K562 (cell line): ENCODE measurements at places on chromosomes 4 and X. TPM values are rescaled to one million over a fixed set of nuclear protein-coding genes. Genes with fewer than 3 reads are reported as not detected.

DNA sequence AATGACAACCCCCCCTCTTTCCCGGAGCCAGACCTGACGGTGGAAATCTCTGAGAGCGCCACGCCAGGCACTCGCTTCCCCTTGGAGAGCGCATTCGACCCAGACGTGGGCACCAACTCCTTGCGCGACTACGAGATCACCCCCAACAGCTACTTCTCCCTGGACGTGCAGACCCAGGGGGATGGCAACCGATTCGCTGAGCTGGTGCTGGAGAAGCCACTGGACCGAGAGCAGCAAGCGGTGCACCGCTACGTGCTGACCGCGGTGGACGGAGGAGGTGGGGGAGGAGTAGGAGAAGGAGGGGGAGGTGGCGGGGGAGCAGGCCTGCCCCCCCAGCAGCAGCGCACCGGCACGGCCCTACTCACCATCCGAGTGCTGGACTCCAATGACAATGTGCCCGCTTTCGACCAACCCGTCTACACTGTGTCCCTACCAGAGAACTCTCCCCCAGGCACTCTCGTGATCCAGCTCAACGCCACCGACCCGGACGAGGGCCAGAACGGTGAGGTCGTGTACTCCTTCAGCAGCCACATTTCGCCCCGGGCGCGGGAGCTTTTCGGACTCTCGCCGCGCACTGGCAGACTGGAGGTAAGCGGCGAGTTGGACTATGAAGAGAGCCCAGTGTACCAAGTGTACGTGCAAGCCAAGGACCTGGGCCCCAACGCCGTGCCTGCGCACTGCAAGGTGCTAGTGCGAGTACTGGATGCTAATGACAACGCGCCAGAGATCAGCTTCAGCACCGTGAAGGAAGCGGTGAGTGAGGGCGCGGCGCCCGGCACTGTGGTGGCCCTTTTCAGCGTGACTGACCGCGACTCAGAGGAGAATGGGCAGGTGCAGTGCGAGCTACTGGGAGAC is 1.6 kb downstream of the PCDH10 start:
- DNase-seq = no peak

GRCh38 chrX:118459494-118459893 is 36.1 kb upstream of the DOCK11 start:
- DNase-seq = peak; percentile 53

DNA sequence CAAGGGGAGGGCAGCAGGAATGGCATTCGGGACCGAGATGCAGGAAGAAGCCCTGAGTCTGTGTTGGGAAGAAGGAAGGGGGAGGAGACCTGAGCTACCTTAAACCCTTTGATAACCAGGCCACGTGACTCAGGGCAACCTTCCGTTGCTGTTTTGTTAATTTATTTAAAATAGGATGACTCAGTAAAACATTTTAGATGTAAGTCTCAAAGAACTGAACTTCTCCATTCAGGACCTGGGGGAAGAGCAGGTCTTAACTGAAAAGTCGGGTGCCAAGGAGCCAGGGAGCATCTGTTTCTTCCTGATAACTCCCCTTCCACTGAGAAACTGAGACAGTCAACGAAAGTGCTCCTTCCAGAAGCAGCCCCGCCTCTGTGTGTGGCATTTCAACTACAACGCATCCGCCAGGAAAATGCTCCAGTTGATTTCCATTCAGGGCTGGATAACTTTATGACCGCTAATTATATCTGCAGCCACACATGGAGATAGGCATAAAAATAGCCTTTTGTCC is 88.0 kb downstream of the IRF2 start:
- peak; percentile 85 for DNase-seq

- no peak for DNase-seq
These were observed 653.9 kb upstream of the MAGEB2 start for GRCh38 chrX:29561417-29561816.

GRCh38 chr4:18388039-18388438 is 366.5 kb upstream of the LCORL start:
- DNase-seq = no peak

DNA sequence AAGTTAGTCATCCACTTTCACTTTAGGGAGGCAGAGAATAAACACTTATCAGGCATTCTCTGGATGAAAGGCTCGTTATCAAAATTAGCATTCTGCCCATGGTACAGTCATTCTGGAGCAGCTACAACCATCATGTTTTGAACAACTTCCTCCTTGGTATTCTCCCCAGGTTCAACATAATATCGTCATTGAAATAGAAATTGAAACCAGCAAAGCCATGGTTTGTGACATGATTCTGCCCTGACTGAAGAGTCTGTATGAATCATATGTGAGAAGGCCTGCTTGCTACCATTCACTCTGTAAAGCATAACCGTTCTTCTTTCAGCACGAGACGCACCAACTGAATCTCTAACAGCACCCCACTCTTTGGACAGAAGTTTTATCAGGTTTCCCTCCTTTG is 127.5 kb upstream of the RADX start:
- DNase-seq = no peak

DNA sequence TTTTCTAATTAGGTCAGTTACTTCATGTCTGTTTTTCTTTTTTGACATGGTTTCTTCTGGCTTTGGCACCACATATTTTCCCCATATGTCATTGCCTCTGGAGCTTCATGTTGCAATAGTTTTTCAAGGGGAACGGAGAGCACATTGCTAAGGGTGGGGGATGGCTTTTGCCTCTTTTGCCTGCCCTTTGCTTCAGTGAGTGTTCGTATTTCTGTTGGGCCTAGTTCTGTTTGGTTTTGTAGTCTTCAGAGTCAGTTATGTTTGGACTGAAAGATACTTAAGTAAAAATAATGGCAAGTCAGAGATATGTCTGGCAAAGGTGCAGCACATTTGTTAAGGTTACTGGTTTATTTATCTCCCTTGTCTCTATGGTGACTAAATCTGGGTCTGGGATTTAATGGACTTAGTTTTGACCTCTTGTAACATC is 29.1 kb downstream of the FHL1 start:
- DNase-seq = no peak

GRCh38 chrX:115047715-115048114 is 30.3 kb upstream of the IL13RA2 start:
- DNase-seq = no peak

Gene MAOB
- total RNA-seq = 0.09 and 0.13 TPM in 2 replicates

Gene PLCXD1
- 50.5 and 52.6 TPM in 2 replicates for total RNA-seq

- DNase-seq = no peak
These were observed 8.2 kb downstream of the VAMP7 start for GRCh38 chrX:155889328-155889727.

- DNase-seq = no peak
These were observed 21.8 kb downstream of the SPANXC start for GRCh38 chrX:141220342-141221008.

Gene CCDC149
- 0.09 and 0.18 TPM in 2 replicates for total RNA-seq

Gene MAGEB17
- total RNA-seq = 0.16 and 0.25 TPM in 2 replicates

DNA sequence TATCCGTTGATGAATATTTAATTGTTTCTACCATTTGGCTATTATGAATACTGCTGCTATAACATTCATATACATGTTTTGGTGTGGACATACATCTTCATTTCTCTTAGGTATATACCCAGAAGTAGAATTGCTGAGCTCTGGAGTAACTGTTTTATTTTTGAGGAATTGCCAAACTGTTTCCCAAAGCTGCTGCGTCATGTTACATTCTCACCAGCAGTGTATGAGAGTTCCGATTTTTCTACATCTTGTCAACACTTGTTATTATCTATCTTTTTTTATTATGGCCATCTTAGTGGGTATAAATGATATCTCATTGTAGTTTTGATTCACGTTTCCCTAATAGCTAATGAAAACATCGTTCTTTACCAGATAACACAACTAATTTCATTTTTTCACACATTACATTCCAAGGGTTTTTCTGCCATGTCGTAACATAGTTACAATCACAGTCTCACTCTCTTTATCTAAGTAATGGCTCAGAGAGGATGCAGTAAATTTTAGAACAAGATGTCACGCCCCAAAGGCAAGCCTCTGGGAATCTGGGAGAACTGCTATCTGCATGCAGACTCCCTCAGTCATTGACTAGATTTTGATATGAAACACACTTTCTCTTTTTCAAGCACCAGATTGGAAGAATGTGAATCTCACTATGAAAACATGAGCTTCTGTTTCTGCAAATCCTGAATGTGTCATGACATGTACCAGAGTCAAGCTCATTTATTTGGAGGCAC is 10.3 kb downstream of the ARHGAP6 start:
- DNase-seq = no peak

GRCh38 chrX:110136136-110136535 is 133.2 kb downstream of the TMEM164 start:
- DNase-seq = no peak

- no peak for DNase-seq
These were observed 87.2 kb downstream of the HS3ST1 start for GRCh38 chr4:11341337-11342043.

Gene HPGD
- total RNA-seq = 3.3 and 3.5 TPM in 2 replicates

Gene DCLK2
- total RNA-seq = 0.07 TPM in 1 of 2 replicates, not detected in the other

- DNase-seq = no peak
These were observed 129.5 kb upstream of the RBPJ start for GRCh38 chr4:26191353-26191752.

Gene IL2
- total RNA-seq = 0.89 and 1.6 TPM in 2 replicates

- no peak for DNase-seq
These were observed 262.0 kb downstream of the ARAP2 start for GRCh38 chr4:35982318-35982717.

GRCh38 chr4:53781629-53782457 is 190.6 kb upstream of the LNX1 start:
- no peak for DNase-seq

DNA sequence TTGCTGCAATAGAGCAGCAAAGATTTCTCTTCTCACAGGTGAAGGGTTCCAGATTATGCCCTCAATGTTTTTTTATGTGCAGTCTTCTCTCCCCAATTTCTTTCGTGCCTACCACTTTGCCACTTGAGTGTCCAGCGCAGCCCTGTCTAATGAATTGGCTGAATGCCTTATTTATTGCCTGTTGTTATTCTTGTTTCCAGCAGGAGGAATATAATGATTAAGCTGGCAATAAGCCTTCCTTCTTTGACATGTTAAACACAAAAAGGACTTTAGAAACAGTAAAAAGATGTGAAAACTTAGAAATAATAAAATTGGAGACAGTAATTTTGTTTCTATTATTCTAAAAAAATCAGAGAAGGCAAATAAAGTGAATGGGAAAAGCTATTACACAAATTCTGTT is 34.6 kb upstream of the FRAS1 start:
- no peak for DNase-seq

DNA sequence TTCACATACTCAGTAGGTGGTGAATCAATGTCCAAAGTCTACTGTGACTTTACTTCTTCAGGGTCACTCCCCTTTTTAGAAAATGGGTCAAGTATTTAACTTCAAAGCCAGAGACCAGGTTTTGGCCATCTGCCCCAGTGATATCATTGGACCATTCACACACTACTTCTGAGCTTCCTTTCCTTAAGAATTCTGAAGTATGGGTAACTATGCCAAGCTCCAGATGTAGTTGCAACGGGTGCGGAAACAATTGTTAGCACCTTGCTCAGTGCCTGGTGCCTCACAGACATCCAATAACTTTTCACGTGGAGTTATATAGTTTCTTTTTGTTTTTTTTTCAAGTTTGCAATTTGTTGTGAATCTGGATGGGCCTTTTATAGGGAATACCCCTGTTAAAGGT is 62.6 kb downstream of the TTC29 start:
- DNase-seq = no peak

- DNase-seq = no peak
These were observed 117.3 kb downstream of the FAT4 start for GRCh38 chr4:125432078-125432477.

DNA sequence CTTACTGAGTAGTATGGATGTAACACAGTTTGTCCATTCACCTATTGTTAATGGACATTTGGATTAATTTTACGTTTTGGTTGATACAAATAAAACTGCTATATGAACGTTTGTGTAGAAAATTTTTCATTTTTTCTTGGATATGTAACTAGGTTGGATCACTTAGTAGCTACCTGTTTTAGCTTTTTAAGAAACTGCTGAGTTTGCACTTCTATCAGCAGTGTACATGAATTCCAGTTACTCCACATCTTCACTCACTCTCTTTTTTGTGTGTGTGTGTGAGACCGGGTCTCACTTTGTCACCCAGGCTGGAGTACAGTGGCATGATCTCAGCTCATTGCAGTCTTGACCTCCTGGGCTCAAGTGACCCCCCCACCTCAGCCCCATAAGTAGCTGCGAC is 15.4 kb downstream of the LARP1B start:
- DNase-seq = no peak

GRCh38 chrX:154490021-154490413 is 412 bp downstream of the SLC10A3 start:
- no peak for DNase-seq

Gene SPANXN3
- total RNA-seq = not detected in 2 replicates

DNA sequence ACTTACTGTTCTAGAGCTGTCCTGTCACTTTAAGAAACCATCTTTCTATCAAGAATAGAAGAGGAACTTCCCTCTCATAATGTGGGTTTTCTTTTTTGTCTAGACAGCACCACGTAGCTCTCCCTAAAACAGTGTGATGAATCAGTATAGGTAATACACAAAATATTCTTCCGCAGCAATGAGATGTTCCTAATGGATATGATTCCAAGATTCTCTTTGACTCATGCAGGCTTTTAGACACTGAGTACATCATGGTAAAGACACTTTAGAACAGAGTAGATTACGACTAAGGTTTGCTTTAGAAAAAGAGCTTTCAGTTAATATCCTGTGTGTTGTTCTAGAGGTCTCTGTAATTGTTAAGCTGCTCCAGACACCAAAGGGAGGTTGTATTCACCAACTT is 69.8 kb downstream of the PTTG2 start:
- no peak for DNase-seq

DNA sequence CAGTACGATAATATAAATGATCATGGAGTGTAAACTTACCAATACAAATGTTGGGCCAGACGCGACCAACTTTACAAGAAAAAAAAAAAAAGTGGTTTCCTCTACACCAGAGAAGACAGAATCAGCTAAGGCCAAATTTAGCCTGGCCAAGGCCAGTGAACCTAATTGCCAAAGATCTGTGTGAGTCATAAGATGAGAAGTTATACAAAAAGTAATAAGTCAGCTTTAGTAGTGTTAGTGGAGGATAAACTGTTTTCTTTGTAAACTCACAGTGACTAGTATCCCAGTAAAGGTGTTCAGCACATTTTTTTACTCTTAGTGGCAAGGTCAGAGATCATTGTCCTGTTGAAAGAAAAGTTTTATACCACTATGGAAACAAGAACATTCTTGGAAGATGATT is 531.4 kb upstream of the TECRL start:
- DNase-seq = no peak

Gene SLC2A9
- 0.49 and 0.60 TPM in 2 replicates for total RNA-seq

DNA sequence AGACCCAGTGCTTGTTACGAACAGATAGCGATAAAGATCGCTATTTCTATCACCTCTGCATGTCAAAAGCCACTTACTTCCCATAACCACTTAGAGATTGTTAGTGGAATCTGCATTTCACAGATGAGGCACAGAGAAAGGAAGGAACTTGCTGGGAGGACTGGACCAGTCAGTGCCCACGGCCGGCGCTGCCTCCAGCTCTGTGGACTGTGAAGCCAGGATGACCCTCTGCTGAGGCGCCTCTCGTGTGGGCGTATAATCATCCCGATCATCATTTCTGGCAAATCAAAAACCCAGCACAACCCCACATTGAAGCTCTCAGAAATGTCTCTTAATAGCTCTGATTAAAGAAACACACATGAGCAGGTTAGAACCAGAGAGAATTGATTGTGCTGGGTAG is 61.5 kb upstream of the ADRA2C start:
- DNase-seq = no peak

Gene RADX
- 0.09 and 0.13 TPM in 2 replicates for total RNA-seq
